Activated T-helper 1 cell treated with anti-CD3 and anti-CD28 coated beads, Interleukin-2, amount 50 U/mL, for 16 hours (primary cell): ENCODE measurements at places on chromosomes 7 and 10.

DNA sequence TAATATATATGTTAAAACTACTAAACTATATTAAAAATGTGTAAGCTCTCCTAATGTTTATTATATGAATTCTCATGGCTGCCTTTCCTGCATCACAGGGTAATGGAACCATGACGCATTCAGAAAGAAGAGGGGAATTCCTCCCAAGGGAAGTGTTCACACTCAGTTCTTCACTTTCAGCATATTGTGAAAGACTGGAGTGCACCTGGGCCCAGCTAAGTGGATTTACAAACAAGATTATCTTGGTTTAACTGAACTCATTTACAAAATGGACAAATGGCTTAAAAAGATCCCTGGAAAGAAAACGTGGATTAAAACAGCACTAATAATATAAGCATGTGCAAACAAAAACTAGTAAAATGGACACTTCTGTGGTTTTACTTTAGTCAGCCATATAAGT, 149.8 kb downstream of the DOCK4 start:
- no peak for DNase-seq

GRCh38 chr7:75989500-75990388, 4.7 kb downstream of the TMEM120A start:
- no peak for DNase-seq

DNA sequence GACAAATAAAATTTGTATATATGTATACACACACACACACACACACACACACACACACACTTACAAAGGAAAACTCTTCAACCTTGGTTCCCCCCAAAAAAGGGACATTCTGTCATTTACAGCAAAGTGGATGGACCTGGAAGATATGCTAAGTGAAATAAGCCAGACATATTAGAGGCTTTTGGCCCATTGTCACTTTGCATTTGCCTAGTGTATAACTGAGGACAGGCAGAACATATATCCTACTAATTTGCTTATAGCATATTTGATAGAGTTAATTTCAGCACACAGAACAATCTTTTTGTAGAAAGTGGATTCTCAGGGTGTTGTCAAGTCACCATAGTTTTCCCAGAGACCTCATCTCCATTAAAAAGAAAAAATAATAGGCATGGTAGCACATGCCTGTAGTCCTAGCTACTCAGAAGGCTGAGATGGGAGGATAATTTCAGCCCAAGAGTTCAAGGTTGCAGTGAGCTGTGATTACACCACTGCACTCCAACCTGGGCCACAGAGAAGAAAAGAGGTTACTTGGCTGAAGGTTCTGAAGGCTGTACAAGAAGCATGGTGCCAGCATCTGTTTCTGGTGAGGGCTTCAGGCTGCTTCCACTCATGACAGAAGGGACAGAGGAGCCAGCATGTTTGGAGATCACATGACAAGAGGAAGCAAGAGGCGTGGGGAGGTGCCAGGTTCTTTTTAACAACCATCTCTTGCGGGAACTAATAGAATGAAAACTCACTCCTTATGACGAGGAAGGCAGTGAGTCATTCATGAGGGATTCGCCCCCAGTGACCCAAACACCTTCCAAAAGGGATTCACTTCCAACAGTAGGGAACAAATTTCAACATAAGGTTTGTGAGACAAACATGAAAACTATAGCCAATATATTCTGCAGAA, 135.6 kb downstream of the TMEM168 start:
- no peak for DNase-seq

DNA sequence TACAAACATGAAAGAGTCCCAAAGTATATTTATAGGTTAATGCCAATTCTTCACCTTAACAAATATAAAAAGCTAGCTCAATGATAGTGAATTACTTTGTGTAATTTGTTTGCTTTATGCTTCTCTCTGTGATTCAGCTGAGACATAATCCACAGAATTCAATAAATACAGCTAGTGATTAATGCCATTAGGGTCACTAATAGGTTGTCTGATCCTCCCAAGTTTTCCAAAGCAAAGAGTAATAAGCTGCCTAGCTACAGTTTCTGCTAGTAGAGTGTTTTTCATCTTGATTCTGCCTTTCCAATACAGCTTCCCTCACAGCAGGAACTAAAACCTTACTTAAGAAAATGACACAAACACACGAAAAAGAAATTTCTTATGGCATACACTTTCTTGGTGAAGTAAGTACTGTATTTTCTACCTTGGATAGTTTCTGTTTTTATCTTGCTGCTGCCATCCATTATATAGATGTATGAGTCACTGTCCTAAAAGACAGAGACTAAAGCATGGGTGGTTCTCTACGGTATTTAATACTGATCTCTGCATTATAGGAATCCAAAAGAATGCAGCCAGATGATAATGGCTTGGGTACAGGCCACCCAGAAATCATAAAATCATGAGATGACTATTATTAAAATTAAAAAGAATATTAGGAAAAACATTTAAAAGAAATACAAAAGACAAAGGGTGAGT, 170.0 kb downstream of the TPK1 start:
- DNase-seq, result no peak

DNA sequence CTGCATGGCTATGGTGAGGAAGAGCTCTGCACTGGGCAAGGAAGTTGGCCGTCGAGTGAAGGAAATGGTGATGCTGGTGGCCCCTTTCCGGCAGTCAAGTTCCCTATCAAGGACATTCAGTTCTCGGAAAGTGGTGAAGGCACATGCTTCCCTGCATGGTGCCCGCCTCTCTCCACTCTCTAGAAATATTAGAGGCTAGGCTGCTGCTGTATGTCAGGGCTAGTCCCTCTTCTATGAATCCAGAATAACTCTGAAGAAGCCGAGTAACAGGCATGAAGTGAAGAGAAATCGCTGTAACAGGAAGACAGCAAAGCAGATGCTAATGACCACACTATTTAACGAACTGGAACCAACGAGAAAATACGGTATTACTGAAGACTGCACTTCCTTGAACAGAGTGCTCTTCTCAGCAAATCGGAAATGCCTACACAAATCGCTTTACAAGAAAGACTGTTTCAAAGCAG, 5.4 kb downstream of the IDI1 start:
- DNase-seq, result no peak

GRCh38 chr7:10924370-10924769, 49.3 kb upstream of the PHF14 start:
- DNase-seq, result no peak

DNA sequence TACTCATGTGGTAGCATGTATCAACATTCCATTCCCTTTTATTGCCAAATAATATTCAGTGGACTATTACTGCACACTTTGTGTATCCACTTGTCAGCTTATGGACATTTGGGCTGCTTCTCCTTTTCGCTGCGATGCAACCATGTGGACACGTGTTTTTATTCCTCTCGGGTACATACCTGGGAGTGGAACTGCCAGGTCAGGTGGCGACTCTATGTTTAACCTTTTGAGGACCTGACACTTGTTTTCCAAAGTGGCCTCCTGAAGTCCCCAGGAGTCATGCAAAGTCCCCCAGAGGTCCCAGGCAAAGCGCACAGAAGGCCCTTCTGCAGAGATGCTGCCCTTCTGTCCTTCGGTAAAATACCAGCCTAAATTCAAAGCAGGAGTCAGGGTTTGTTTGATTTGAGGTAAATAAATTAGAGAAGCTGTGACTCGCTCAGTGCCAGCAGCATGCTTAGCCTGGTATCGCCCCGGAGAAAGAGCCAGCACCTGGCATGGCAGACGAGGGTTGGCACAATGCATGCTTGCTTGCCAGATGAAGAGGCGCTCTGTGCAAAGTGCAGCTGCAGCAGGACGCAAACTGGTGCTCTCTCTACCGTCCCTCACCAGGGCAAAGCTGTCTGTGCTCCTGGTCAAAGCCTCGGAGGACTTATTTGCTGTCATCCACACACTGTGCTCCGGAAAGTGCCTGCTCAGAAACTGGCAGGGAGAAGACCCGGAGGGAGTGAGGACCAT, 37.8 kb downstream of the HIPK2 start:
- no peak for DNase-seq

GRCh38 chr7:99296471-99296870, 23.8 kb downstream of the MYH16 start:
- DNase-seq, result no peak

DNA sequence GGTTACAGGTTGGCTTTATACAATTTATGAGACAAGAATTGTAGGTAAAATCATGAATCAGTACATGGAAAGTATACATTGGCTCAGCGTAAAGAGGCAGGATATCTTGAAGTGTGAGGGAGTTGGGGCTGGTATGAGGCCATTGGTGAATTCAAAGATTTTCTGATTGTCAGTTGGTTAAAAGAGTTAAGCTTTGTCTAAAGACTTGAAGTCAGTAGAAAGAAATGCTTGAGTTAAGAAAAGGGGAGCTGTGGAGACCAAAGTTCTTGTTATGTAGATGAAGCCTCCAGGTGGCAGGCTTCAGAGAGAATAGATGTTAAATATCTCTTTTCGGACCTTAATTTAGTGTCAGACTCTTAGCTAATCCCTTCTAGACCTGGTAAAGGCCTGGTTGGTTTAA, 341.0 kb downstream of the GALNT17 start:
- DNase-seq, result no peak

DNA sequence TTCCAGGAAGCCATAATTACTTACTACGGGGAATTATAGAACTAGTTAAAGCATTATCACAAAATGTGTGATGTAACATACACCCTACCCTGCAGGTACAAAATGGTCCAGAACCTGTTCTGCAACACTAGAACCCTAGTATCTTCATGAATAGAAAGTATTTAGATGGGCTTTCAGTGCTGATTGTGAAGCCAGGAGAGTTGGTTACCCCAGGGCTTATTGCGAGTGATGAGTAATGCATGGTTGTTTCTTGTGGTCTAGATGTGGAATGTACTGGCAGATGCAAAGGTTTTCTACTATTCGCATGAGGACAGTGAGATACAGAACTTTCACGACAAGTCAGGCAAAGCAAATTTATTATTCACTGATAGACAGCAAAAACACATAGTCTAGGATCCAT, 33.6 kb upstream of the AGR3 start:
- no peak for DNase-seq

DNA sequence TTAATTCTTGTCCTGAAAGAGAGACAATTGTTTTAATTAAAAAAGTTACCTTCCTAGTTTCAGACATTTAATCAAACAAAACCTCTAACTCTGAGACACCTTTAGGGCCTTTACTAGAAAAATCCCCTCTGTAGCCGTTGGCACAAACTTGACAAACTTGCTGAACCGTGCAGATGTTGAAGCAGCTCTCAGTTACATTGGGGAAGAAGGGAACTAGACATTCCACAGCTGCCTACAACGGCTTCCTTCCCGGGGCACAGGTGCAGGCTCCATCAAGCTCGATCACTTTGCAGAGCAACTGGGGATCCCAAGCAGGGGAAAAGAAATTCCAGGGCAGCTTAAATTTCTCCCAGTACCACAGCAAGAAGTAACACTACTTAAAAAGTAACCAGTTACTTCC, 141.3 kb downstream of the SKAP2 start:
- no peak for DNase-seq

- DNase-seq, result no peak
Measured at GRCh38 chr10:125711110-125711750, 8.3 kb upstream of the EDRF1 start.

- DNase-seq, result no peak
Measured at GRCh38 chr10:45673074-45673648, 589 bp upstream of the ZFAND4 start.

DNA sequence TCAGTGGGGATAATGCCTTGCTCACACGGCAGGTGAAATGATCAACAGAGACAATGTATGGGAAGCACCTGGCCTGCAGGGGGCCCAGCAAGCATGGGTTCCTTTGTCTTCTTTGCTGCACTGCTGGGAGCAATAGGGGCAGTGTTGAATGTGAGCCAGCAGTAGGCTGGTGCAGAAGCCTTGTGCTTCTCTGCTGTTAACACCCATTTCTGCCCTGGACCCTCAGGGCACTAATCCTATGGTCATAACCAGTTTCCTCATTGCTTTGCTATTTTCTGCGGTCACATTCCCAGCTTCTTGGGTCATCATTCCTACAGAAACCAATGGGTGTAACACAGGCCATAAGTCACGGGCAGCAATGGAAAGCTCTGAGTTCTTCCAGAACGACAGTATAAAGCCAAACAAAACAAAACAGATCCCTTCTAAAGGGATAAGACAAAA, 10.9 kb upstream of the LGI1 start:
- no peak for DNase-seq

DNA sequence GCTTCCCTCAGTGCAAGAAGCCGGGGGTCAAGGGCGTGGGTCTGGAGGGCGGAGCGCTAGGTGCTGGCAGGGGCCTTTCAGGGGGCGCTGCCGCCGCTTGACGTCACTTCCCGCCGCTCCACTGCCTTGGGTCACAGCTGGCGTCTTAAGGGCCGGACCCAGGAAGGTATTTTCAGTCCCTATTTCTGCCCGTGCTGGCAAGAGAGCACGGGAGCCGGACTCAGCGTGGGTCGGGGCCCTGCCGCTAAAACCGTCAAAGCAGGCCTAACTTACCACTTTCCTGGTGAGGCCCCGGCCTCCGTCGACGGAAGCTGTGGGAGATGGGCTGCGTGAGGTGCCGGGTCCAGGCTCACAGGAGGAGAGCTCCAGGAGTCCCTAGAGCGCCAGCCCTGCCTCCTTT, 12.0 kb downstream of the VAX1 start:
- no peak for DNase-seq

DNA sequence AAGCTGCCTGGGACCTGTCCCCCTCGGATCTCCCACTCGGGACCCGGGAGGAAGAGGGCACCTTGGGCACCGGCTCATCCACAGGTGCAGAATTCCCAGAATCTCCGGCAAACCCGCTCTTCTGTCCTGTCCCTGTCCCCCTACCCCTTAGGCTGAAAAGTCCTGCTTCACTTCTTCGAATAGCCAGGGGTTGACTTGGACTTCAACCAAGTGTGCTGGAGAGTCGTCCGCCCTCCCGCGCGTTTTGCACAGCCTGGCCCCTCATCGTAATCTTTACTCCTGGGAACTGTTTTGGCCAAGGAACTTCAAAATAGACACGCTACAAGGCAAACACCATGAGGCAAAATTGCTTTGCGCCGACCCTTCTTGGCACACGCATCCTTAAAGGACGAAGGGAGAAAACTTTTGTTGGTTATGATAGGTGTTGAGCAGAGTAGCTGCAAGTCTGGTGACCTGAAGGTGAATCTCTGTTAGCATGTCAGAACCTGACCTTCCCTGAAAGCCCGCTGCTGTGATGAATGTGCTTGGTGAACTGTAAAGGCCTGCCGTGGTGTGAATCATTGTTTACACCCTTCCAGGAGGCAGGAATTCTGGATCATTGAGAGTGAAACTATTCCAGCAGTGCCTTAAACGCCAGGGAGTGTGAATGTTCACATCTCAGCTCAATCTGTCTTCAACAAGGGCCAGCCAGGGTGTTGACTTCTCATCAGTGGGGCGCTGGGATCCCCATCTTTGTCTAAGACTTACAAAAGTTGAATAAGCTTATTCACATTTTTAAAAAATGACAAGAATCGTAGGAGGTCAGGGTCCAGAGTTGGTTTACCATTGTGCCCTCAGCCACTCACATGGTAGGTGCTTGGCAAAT, 589 bp upstream of the RAPGEF5 start:
- no peak for DNase-seq

- DNase-seq, result no peak
Measured at GRCh38 chr10:33270971-33271370, 63.5 kb downstream of the NRP1 start.
